ENCODE measurements at places on chromosomes 2 and 18.

DNA sequence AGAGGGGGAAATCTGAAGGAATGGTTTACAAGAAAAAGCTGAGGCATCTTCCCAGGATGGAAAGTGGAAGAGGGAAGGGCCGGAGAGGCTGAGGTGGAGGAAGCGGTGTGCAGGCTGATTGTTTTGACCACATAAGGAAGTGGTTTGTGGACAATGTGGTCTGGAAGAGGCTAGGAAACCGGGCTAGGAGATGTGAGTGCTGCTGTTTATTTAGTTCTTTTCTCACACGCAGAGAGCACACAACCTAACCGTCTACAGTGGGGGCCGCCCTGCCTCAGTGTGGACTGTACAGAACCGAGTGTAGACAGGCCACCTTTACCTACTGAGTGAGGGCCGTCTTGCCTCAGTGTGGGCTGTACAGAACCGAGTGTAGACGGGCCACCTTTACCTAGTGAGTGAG is 251.7 kb upstream of the PXDN start:
- DNase-seq = no peak

- DNase-seq = no peak
Observed at GRCh38 chr2:28978606-28979005, 2.5 kb upstream of the TOGARAM2 start.

DNA sequence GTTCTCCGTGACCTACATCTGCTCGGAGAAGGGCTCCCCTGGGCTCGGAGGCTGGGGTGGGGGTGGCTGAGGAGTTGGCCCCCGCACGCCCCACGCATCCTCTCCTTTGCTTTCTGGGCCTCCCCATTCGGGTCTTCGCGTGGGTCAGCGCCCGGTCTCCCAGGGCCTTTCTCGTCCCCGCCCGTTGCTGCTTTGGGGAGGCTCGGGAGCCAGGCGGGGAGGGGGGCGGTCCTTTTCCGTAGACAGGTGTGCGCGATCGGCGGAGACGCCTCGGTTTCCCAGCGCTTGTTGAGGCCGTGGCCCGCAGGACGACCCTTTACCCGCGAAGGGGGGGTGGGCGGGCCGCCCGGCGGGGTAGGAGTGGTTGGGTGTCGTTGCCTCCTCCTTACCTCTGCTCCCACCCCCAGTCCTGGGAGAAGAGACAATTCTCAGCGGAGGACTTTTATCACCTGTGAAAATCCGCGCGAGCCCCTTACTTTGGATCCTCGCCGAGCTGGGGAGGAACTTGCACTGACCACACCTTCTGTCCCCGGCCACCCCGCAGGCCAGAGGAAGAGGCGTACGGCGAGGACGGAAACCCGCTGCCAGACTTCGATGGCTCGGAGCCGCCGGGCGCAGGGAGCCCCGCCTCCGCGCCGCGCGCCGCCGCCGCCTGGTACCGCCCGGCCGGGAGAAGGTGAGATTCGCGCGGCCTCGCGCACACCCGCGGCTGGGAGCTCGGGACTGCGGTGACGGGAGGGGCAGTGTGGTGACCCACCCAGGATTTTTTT is 2.6 kb downstream of the ADCYAP1 start:
- DNase-seq = no peak

GRCh38 chr2:201678401-201678800 is 20.0 kb downstream of the MPP4 start:
- no peak for DNase-seq

GRCh38 chr18:48961547-48961946 is 10.8 kb upstream of the SMAD7 start:
- no peak for DNase-seq

Measured in effector memory CD8-positive, alpha-beta T cell (primary cell).